ENCODE measurements at places on chromosomes 5 and 9. TPM values are rescaled to one million over a fixed set of nuclear protein-coding genes. Genes with fewer than 3 reads are reported as not detected.

The FABP6 gene
- 1.0 TPM for total RNA-seq

The PCDHGA2 gene
- 0.32 TPM for total RNA-seq

The CCDC69 gene
- total RNA-seq: 1.5 TPM

The CDKN2B gene
- 24.1 TPM for total RNA-seq

The CARTPT gene
- total RNA-seq: not detected

The AKNA gene
- 3.2 TPM for total RNA-seq
